ENCODE measurements at places on chromosomes 12 and 14. TPM values are rescaled to one million over a fixed set of nuclear protein-coding genes. Genes with fewer than 3 reads are reported as not detected.

DNA sequence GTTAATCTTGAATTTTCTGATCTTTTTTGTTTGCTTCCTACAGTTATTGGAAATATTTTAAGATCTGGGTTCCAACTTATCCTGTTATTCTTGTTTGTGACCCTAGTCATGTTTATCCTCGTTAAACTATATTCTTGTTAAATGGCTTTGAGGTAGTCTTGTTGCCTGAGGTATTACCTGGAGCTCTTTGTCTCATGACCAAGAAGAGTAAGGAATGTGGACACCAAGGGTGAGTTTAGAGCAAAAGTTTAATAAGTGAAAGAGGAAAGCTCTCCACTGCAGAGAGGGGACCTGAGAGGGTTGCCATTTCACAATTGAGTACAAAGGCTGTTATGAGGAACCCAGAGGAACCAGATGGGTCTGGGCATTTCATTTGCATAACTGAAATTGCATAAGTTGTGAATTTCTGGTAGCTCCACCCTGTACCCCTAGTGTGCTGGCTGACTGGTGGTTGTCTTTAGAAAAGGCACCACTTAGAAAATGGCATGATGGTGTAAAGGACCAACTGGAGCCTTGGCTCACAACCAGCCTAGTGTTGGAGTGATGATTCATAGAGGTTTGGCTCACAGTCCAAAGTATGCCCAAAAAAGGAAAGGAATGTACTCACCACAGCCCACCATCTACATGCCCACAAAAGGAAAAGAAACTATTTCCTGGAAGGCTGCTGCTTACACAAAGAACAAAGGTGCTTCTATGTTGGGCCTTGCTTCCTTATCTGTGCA, 36.7 kb upstream of the RESF1 start:
- no peak for DNase-seq

The WNT1 gene
- not detected for total RNA-seq

- DNase-seq, result no peak
These were observed 37.7 kb downstream of the ZNF664 start for GRCh38 chr12:124010687-124011086.

GRCh38 chr12:104870797-104871196, 87.3 kb downstream of the SLC41A2 start:
- no peak for DNase-seq

The RASSF9 gene
- 0.32 TPM for total RNA-seq

The SIX4 gene
- total RNA-seq, result 8.7 TPM

Measured in fibroblast of villous mesenchyme (primary cell).